Glomerular endothelial cell (primary cell): ENCODE measurements at places on chromosomes 7 and 10.

DNA sequence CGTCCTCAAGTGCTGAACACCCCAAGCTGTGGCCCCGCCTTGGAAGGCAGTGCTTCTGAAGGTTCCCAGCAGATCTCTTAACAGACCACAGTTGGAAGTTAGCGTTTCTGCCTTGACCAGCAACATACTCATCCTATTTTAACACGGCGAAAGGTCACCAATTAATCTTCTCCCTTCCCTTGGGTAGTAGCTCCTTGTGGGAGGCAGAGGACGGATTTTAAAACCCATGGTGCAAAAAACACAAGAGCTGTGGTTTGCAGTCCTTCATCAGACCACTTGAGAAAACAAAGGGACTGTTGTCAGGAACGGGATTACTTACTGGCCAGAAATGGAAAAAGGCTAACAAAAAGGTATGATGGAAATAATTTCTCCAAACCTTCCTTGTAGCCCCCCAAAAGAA, 87.3 kb downstream of the BEND7 start:
- DNase-seq = no peak

GRCh38 chr10:124894569-124895215, 47.2 kb upstream of the ZRANB1 start:
- DNase-seq = no peak

DNA sequence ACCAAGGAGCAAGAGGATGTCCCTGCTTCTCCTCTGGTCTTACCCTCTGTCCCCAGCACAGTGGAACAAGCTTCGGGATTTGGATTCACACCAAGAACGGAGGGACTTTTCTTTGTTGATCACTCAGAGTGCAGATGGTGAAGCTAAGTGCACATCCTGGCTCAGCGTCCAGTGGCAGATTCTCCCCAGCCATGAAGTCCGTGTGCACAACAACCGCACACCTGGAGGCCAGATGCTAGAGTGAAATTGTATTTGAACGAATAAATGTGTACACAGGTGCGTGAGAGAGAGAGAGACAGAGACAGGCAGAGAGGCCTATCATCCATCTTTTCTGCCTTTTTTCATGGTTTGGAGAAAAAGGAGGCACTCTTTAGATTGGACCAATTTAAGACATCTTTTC, 31.5 kb downstream of the ASB13 start:
- DNase-seq = no peak

DNA sequence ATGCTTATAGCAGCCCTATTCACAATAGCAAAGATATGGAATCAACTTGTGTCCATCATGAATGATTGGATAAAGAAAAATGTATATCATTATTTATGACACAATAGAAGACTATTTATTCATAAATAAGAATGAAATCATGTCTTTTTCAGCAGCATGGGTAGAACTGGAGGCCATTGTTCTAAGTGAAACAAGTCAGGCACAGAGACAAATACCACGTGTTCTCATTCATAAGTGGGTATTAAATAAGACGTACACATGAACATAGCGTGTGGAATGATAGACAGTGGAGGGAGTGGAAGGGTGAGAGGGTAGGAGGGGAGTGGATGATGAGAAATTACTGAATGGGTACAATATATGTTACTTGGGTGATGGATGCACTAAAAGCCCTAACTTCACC, 762.4 kb downstream of the REEP3 start:
- no peak for DNase-seq

- no peak for DNase-seq
Observed at GRCh38 chr10:118167056-118167700, 120.4 kb upstream of the RAB11FIP2 start.

DNA sequence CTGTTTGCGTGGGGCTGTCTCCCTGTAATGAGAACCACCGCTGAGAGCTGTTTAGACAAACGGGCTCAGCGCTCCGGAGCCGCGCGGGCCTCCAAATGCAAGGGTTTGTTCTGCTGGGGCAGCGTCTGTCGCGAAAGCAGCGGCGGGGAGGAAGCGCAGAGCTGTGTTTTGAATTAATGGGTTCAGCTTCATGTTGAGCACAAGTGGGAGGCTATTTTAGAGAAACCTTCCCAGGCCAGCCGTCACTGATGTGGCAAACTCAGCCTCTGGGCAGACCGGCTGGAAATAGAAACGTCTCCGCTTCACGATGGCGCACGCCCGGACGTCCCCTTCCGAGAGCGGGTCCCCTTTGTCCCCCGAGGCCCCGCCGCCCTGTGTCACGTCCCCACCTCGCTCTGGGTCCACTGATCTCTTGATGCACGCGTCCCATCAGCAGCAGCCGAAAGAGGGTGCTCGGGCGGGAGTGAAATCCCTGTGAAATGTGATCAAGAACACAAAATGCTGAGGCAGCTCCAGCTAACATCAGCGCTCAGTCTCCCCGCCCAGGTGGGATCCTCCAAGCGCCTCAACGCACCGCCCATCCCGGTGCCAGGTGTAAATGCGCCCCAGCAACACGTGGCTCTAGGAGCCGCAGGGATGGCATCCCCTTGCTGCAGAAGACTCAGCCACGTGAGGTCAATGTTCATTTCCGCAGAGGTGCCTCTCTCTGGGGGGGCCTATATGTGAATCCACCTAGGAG, 44.9 kb downstream of the BAMBI start:
- no peak for DNase-seq

GRCh38 chr7:131249003-131249402, 78.7 kb upstream of the MKLN1 start:
- DNase-seq = no peak
